ENCODE measurements at places on chromosomes 2 and 18.

- H3K4me1 ChIP-seq, result no peaks in the 10 kb centered on the region
- no peaks in the 10 kb centered on the region for H3K36me3 ChIP-seq
- no peak overlapping the region for H3K27ac ChIP-seq
- no peak overlapping the region for H3K4me3 ChIP-seq
- DNase-seq, result no peak
These were observed 10.4 kb downstream of the APOB start for GRCh38 chr2:21033237-21034155.

DNA sequence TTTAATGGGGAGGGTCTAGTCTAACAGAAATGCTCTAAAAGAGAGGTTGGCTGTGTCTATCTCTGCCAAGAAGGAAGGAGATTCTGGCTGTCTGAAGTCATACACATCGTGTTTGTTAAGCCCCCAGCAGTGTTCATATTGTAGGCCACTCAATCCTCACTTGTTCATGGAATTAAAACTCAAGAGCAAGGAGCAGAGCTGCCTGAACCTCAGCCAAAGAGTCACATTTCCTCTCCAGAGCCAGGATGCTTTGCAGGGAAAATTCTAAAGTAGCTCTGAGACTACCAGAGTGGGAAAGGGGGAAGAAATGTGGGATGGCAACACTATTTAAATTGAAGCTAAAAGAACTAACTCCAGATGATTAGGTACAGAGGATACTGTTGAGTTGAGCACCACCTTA is 190.7 kb upstream of the CXCR4 start:
- peaks cover 65% of the 10 kb centered on the region for H3K4me1 ChIP-seq
- no peaks in the 10 kb centered on the region for H3K36me3 ChIP-seq
- no peak overlapping the region for H3K27ac ChIP-seq
- no peak for DNase-seq
- H3K4me3 ChIP-seq, result no peak overlapping the region

DNA sequence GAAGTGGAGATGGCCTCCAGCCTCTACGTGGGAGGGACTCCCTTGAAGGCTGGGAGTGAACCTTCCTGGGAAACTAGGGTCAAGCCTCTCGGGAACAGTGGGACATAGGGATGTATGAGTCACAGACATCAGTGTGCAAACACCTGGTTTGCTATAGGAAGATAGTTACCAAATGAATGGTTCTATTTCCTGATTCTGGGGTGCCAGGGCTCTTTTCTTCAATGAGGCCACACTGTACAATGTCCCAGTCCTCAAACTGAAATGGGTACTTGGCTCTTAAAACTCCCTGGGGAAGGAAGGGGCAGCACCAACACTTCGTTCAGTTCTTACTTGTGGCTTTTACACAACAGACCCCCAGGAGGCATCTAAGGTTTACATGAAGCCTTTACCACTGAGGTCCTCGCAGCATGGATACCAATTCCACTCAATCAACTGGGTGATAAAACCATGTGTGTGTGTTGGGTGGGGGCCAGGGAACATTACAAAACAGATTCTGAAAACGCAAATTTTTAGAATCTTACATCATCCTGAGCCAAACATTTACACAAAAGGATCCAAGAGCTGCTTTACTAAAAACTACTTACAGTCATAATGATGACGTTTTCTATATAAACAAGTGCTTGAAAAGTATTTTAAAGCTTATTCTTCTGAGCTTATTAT is 10.4 kb downstream of the ERFE start:
- H3K27ac ChIP-seq, result no peak overlapping the region
- peaks cover 2% of the 10 kb centered on the region for H3K36me3 ChIP-seq
- no peak for DNase-seq
- no peaks in the 10 kb centered on the region for H3K4me1 ChIP-seq
- peaks cover 16% of the 10 kb centered on the region for H3K27me3 ChIP-seq
- H3K4me3 ChIP-seq, result no peak overlapping the region

DNA sequence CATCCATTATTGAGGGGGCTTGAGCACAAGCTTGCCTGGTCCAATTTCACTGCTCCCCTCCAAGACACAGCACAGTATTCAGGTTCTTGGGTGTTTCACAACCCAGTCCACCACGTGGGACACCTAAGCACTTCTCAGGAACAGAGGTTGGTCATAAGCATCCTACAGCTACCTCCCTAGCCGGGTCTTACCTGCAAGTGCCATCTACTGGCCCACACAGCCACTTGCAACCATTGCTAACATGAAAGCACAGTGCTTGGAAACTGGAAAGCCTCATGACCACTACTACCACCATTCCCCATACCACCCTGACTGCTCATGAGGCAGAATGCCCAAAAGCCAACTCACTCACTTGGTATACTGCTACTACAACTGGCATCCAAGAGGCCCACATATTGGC is 105.7 kb upstream of the RPRM start:
- no peaks in the 10 kb centered on the region for H3K27me3 ChIP-seq
- H3K36me3 ChIP-seq, result peaks cover 4% of the 10 kb centered on the region
- no peak for DNase-seq
- no peak overlapping the region for H3K4me3 ChIP-seq
- H3K4me1 ChIP-seq, result no peaks in the 10 kb centered on the region

DNA sequence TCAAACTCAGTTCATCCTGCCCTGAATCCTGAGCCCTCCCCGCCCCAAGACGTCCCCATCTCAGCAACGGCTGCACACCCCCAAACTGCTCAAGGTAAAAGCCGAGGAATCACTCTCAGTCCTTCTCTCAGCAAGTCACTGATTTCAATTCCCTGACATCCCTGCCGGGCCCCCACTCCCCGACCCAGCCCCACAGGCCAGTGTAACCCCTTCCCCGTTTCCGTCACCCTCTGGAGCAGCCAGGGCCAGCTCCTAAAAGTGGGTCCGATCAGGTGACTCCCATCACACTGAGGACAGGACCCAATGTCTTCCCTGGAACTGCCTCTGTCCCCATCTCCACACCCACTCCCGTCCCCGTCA is 20.5 kb downstream of the SNORC start:
- peaks cover 8% of the 10 kb centered on the region for H3K4me1 ChIP-seq
- peaks cover 26% of the 10 kb centered on the region for H3K27me3 ChIP-seq
- DNase-seq, result no peak
- no peak overlapping the region for H3K27ac ChIP-seq
- H3K36me3 ChIP-seq, result no peaks in the 10 kb centered on the region

DNA sequence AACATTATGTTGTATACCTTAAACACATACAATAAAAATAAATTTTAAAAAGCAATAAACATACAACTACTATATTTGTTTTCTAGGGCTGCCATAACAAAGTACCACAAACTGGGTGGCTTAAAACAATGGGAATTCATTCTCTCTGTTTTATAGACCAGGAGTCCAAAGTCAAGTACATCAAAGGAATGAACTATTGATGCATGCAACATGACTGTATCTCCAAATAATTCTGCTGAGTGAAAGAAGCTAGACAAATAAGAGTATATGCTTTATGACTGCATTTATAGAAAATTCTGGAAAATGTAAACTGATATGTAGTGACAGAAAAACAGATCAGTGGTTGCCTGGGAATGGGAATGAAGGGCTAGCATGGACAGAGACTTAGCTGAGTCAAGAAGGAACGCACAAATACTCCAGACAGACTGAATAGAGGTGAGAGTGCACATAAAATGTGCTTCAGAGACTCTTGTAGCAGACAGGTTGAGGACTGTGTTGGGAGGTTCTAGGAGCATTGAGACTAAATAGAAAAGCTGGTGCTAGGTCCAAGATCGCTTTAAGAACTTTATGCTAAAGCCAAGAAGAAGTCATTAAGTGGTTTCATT is 11.0 kb upstream of the PLA2R1 start:
- no peak for DNase-seq
- H3K36me3 ChIP-seq, result no peaks in the 10 kb centered on the region
- no peak overlapping the region for H3K4me3 ChIP-seq
- no peaks in the 10 kb centered on the region for H3K4me1 ChIP-seq

DNA sequence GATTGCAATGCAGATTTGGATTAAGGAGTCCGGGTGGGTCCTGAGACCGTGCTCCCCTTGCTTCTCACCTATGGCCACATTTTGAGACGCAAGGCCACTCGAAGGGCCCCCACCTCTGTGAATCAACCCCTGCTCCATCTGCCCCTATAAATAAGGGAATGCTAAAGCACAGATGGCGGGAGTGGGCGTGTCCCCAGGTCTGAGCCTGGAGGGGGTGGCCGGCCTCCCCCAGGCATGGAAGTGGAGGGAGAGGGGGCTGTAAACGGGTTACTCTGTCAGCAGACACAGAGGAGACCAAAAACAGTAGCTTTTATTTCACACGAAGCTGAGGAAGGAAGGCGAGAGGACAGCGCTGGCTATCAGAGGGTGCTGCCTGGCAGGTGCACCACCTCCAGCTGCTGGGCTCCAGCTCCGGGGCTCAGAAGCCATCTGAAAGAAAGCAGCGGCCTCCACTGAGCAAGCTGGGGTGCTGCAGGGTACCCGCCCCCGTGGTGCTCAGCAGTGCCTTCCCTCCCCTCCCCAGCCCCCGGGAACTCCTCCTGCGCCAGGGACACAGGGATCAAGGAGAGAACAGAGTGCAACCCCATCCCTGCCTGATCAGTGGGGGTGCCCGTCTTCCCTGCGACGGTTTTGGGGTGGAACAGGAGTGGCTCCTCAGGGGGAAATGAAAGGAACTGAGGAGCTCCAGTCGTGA is 56.7 kb upstream of the RAB6C start:
- H3K4me3 ChIP-seq, result no peak overlapping the region
- H3K27me3 ChIP-seq, result peaks cover 24% of the 10 kb centered on the region
- DNase-seq, result no peak
- peaks cover 7% of the 10 kb centered on the region for H3K36me3 ChIP-seq
- H3K4me1 ChIP-seq, result peaks cover 7% of the 10 kb centered on the region
- H3K27ac ChIP-seq, result no peak overlapping the region

DNA sequence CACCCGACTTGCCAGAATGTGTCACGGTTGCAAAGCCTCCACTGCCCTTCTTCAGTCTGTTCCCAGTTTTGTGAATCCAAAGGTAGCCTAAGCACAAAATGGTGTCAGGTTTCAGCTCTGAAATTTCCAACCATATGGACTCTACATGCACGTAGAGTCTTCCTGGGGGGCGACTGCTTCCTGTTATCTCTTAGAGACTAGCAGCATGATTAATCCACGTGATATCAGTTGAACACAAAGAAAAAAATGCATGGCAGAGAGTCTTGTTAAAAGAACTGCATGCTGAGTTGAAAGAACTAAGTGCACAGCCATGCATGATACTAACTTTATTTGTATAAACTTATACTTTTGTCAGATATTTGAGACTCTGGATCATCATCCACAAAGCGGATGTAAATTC is 404.4 kb downstream of the SOCS6 start:
- H3K27me3 ChIP-seq, result no peaks in the 10 kb centered on the region
- DNase-seq, result no peak
- H3K36me3 ChIP-seq, result peaks cover 3% of the 10 kb centered on the region
- H3K4me1 ChIP-seq, result no peaks in the 10 kb centered on the region
- no peak overlapping the region for H3K27ac ChIP-seq

DNA sequence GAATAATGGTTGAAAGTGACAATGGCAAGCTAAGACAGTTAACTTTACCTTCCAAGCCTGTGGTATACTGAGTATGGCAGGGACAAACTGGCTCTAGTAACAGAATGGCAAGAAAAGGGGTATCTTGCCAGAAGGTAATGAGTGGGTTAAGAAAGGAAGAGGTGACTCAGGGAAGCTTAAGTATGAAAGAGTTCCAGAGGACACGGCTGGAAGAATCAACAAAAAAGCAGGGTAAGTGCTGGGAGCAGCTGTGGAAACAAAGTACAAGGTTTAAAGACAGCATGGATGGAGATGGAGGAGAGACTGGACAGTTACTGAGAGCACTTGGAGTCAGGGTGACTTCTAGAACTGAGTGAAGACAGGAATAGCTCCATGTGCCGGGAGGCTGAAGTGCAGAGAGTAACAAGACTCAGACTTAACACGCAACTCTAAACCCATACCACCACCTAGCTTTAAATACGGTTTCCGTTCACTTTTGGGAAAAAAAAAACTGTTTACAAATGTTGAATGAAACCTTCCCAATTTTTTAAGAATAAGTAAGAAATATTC is 69.0 kb downstream of the REV1 start:
- H3K4me1 ChIP-seq, result no peaks in the 10 kb centered on the region
- no peak overlapping the region for H3K27ac ChIP-seq
- H3K4me3 ChIP-seq, result no peak overlapping the region
- H3K27me3 ChIP-seq, result no peaks in the 10 kb centered on the region
- H3K36me3 ChIP-seq, result peaks cover 15% of the 10 kb centered on the region
- no peak for DNase-seq

DNA sequence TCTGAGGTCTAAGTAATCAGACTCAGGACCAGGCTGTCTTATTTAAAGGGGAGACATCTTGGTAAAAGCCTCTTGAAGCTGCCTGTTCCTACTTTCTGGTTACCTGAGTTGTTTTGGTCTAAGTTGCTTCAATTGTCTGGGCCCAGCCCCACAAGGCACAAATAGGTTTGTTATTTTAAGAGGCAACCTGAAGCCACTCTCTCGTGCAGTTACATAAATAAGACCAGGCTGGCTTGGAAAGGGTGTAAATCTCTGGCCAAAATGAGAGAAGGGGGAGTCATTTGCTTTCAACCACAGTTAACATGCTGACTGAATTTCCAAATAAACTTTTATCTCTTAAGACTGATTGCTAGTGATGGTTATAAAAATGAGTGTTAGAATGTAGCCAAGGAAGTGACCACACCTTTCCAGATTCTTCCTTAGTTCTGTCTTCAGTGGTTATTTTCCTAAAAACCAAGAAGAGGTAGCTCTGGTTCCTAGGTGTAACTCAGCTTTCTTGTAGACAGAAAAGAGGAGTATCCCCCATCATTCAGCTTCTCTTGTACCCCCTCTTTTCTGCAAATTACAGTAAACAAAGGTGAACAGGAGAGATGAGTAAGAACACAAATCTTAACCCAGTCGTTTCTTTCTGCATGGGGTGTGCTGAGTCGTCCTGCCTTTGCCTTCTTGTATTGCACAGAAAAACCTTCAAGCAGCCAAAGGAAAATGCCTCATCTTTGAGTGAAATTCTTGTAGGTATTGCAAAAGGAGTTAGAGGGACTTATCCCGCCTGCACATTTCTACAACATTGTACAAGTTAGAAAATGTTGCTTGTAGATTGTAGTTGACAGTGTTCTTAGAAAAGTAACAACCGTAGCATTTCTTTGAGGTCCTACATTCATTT is 161.5 kb upstream of the NT5C1B start:
- H3K4me1 ChIP-seq, result no peaks in the 10 kb centered on the region
- no peak overlapping the region for H3K27ac ChIP-seq
- no peaks in the 10 kb centered on the region for H3K36me3 ChIP-seq
- H3K4me3 ChIP-seq, result no peak overlapping the region

DNA sequence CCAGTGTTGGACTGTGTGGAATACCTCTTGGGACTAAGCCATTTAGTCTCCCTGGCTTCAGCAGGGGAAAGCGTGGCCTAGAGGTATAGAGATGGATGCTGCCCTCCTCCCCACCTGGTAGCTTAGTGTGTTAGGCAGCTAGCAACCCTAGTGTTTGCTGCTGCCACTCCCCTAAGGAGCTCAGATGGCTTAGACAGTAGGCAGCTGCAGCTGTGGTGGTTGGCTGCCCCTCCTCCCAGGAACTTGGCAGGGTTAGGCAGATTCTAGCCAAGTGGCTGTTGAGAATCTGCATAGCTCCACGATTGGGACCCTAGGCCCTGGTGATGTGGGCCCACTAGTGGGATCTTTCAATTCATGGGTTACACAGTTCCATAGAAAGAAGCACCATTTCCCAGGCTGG is 550.4 kb upstream of the CHAC2 start:
- H3K4me1 ChIP-seq, result no peaks in the 10 kb centered on the region
- peaks cover 2% of the 10 kb centered on the region for H3K36me3 ChIP-seq
- H3K27me3 ChIP-seq, result no peaks in the 10 kb centered on the region
- DNase-seq, result no peak

GRCh38 chr2:208556983-208557484 is 150.4 kb downstream of the PTH2R start:
- no peaks in the 10 kb centered on the region for H3K36me3 ChIP-seq
- DNase-seq, result no peak
- no peak overlapping the region for H3K4me3 ChIP-seq
- no peak overlapping the region for H3K27ac ChIP-seq

Measured in activated T-cell treated with anti-CD3 and anti-CD28 coated beads, Interleukin-2, amount 50 U/mL, for 72 hours (primary cell).